ENCODE measurements at places on chromosomes 12 and 14. TPM values are rescaled to one million over a fixed set of nuclear protein-coding genes. Genes with fewer than 3 reads are reported as not detected.

The TAS2R7 gene
- total RNA-seq = not detected

The SLC38A4 gene
- total RNA-seq = 8.8 TPM

The SLC6A15 gene
- 0.58 TPM for total RNA-seq

The RNFT2 gene
- total RNA-seq = 7.4 TPM

The AGAP2 gene
- 2.9 TPM for total RNA-seq

The PRIMA1 gene
- total RNA-seq = 0.41 TPM

The KRT78 gene
- not detected for total RNA-seq

The TNFAIP2 gene
- total RNA-seq = 49.8 TPM

The SMOC1 gene
- total RNA-seq = 3.9 TPM

The CSRNP2 gene
- 25.7 TPM for total RNA-seq

The ANO4 gene
- 0.76 TPM for total RNA-seq

The MYO1H gene
- 0.53 TPM for total RNA-seq

The MSRB3 gene
- 28.9 TPM for total RNA-seq

Data from metanephros (tissue), 2 donors.